Stimulated activated CD4-positive, alpha-beta T cell treated with anti-CD3 and anti-CD28 coated beads, Interleukin-1b, Interleukin-23, amount 100 ng/mL, for 48 hours (primary cell): ENCODE measurements at places on chromosomes 7 and 10.

DNA sequence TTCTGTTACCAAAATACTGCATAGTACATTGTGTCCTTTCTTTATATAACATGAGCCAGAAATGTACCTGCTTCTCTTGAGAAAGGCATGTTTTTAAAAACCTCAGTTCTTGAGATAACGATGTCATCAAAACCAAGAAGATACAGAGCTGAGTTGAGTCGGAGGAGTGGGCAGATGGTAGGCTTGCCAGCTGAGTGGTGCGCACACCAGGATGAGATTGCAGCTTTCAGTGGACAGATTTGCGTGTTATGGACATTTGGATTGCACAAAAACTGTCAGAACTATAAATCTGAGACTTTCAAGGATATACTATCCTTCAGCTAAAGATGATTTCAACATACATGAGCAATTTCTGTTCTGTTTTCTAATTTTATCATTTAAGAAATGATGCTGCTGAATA is 25.0 kb downstream of the PRKAR2B start:
- DNase-seq, result no peak

GRCh38 chr7:115635376-115635775 is 395.2 kb downstream of the TFEC start:
- no peak for DNase-seq

DNA sequence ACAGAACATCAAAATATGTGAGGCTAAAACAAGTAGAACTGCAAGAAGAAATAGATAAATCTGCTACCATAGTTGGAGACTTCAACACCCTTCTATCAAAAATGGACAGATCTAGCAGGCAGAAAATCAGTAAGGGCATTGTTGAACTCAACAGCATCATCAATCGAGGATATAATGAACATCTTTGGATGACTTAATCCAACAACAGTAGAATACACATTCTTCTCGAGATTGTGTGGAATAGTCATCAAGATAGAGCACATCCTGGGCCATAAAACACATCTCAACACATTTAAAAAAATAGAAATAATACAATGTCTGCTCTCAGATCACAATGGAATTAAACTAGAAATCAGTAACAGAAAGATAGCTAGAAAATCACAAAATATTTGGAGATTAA is 9.9 kb downstream of the IGFBP1 start:
- no peak for DNase-seq

DNA sequence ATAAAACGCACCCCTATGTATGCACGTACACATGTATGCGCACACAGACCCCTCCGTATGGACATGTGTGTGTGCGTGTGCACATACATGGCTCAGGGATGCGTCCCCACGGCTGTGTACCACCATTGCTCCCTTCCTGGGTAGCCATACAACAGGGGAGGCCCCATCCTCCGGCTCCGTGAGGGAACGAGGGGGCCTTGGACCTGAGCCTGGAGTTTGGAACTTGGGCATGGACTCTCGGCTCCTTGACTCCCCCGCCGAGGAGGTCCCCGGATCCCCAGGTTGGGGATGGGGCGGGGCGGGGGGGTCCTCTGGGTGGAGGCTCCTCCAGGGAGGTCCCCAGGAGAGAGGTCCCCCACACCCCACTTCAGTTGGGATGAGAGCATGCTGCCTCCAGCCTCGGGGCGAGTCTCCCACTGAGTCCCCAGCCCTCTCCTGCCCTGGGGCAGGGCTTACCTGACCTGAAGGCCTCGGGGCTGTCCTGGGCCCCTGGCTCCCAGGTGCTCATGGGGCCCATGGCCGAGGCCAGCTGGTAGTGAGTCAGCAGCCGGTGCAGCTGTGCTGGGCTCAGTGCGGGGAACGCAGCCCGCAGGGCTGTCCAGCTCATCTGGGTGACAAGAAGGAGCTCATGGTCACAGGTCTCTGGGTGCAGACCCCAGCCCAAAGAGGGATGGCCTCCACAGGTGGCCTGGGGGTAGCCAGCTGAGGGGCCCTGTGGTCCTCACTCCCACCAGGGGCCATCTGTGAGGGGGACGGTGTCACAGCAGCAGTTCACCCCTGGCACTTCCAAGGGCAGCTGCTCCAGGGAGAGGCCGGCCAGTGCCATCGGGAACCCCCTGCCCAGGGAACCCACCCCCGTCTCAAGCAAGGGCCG is 29.9 kb downstream of the AP5Z1 start:
- no peak for DNase-seq

- no peak for DNase-seq
These were observed 64.0 kb downstream of the CTBP2 start for GRCh38 chr10:125096371-125096770.

- DNase-seq, result no peak
These were observed 19.4 kb downstream of the CDK13 start for GRCh38 chr7:39969431-39969830.

GRCh38 chr7:2516194-2516555 is 3.4 kb upstream of the LFNG start:
- DNase-seq, result no peak

DNA sequence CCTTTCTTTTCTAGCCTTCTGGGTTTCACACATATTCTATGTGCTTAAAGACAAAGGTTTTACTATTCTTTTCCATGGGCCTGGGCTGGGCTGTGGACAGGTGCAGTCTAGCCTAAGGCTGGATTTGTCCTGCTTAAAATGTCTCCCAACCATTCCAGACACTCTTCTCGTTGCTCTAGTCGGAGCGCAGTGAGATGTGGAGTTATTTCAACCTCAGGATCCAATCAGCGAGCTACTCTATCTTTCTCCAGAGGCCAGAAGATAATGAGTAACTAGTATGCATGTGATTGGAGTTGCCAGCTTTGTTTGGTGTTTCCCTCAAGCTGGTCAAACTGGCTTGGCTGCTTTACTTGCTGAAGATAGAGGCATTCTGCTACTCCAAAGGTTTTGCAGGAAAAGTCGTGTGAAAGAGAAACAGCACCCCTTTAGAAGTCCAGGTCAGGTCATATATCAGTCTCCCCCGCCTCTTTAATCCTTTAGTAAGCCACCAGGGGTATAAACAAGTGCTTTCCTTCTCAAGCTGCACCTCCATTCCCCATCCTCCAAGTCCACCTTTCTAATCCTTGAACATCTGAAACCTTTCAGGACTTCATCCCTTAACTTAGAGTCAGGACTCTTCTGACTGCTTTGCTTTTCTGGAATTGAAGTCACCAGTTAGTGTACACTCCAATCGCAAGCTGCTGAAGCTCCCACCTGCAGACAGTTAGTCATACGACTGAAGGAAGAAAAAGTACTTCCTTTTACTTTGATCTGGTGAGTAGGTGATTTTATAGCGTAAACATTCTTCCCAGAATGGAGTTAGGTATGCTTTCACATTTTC is 78.8 kb downstream of the DNMBP start:
- no peak for DNase-seq

GRCh38 chr7:14894826-14895225 is 7.7 kb downstream of the DGKB start:
- no peak for DNase-seq
